ENCODE measurements at places on chromosomes 12 and 14.

DNA sequence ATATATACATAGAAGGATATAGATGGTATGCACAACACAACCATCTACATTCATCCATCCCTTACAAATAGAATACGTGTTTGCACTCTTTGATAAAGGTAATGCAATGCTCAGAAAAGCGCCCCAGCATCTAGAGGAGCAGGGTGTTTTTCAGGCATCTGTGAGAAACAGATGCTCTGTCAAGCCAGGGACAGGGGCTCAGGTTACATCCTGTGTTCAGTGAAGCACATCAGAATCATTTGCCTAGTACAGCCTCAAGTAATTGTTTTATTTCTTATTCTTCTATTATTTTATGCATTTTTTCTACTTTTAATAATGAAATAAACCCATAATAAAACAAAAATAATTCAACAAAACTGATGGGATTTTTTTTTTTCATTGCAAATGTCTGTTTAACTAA, 50.5 kb upstream of the HIF1A start:
- no peak for DNase-seq

GRCh38 chr14:67527756-67528155, 5.3 kb upstream of the PLEKHH1 start:
- DNase-seq, result no peak

- peak; percentile 46 for DNase-seq
Observed at GRCh38 chr12:753611-754472, 1.5 kb downstream of the WNK1 start.

- peak; percentile 25 for DNase-seq
Observed at GRCh38 chr14:85528897-85529631, 880 bp upstream of the FLRT2 start.

DNA sequence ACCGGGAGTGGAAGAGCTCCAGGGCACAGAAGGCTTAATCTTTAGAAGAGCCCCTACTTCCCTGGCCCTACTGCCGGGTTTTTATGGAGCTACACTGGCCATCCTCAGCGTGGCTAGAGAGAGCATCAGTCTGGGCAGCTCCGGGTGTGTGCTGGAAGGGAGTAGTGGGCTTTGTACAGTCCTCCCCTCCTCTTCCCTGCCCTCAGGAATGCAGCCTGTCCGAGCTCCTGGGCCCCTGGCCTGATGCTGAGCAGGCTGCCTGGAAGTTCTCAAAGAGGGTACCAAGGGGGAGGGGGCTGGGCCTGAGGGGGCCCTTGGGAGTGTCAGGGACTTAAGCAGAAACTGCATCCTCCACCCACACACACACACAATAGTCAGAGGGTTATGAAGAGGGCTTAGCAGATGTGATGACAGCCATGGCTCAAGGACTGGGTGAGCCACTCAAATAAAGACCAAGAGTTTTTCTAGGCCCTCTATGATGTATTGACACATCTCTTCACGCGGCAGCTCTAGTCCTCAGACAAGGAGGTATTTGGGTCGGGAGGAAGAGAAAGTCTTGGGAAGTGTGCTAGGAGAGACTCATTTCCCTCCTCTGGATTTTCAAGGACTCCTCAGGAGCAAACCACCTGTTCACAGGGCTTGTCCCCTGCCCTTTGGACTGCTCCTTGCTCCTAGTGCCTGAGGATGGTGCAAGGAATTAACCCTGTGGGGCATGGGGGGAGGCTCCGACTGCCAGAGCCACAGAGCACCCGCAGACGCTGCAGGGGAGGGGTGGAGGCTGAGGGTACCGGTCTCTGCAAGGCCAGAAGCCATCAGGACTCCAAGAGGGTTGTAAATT, 16.5 kb upstream of the FIGNL2 start:
- no peak for DNase-seq

GRCh38 chr12:77685112-77685511, 145.6 kb upstream of the NAV3 start:
- peak; percentile 83 for DNase-seq

GRCh38 chr14:68421116-68421515, 371.8 kb downstream of the ZFP36L1 start:
- DNase-seq, result no peak

GRCh38 chr14:21940887-21941856, 267.6 kb upstream of the OR4E1 start:
- peak; percentile 54 for DNase-seq

GRCh38 chr12:18479256-18479655, 217.9 kb downstream of the PIK3C2G start:
- no peak for DNase-seq

DNA sequence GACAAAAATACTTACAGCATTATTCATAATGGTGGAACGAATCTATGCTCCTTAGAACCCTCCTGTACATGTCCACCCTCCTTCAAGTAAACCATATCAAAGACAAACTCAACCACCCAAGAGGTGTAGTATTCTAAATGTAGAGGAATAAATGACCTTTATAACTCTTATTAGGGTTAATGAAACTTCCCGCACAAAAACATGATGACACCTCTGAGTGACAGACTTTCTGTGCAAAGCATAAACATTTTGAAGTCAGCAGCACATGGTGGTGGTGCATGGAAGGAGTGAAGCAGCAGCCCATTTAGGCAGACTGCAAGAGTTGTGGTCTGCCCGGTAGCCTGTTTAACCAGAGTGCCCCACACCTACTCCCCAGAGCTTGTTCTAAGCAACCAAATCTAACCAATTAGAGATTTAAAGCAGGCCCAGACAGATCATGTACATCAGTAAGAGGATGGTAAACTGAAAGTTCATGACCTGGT, 615 bp upstream of the ASB8 start:
- no peak for DNase-seq

GRCh38 chr14:20118795-20119194, 8.3 kb downstream of the OR4K17 start:
- DNase-seq, result no peak

DNA sequence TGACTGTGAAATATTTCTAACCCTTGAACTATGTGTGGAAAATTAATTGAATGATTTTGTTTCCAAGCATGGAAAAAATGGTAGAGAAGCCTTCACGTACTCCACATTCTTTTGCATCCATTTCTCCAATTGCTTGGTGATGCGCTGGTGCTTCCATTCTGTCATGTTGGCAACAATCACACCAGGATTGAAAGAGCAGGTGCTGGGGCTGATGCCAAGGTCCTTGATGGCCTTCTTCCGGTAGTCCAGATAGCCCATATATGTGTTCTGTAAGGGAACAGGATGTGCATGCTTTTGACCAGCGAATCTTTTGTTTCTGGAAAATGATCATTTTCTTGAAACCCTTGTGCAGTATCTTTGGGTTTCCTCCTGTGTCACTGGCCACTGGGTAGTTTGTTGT, 28.6 kb downstream of the TDG start:
- no peak for DNase-seq

DNA sequence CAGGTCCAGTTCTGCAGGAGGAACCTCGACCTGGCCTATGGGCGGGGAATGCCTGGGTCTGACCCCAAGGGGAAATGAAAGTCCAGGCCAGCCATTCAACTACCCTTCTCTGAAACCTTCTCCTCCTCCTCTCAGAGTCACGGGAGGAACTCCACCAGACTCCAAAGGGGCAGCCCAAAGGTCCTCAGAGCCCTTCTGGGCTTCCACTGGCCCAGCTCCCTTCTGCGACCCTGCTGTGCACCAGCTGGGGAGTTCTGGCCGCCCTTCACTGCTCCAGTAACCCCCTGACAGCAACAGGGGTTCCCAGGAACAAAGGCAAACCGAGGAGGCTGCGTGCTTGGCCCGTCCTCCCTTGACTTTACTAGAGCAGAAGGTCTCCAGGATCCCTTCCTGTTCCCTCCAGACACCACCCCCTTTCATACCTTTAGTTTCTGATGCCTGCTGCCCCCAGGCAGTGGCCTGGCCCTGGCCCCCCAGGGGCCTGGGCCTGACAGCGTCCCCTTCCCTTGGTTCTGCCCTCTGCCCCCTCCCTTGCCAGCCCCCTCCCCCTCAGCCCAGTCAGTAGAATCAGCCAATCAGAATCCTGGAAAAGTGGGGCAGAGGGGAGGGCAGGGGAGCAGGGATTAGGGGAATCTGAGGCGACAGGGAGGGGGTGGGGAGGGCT, 850 bp upstream of the ZNF385A start:
- no peak for DNase-seq

- no peak for DNase-seq
Observed at GRCh38 chr12:20495997-20496396, 127.7 kb downstream of the PDE3A start.

DNA sequence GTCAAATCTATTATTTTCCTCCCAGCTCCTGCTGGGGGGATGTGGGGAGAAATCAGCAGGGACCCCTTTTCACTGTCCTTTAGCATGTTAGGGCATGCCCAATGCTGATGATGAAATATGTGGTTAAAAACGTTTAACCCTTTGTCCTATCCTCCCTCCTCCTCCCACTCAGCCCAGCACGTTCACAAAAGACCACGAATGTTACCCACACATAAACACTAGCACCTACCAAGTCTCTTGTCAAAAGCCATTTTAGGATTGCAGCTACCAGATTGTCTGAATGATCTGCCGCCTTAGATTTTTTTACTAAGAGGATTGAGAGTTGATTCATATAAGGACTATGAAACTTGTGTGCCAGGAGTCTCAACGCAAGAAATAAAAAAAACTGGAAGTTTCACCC, 70.4 kb downstream of the TBK1 start:
- DNase-seq, result no peak

GRCh38 chr14:66596241-66596985, 88.5 kb downstream of the GPHN start:
- no peak for DNase-seq

- no peak for DNase-seq
Observed at GRCh38 chr14:32047791-32048190, 29.3 kb upstream of the ARHGAP5 start.

- DNase-seq, result peak; percentile 35
Observed at GRCh38 chr14:39265033-39265432, 31.3 kb downstream of the MIA2 start.

DNA sequence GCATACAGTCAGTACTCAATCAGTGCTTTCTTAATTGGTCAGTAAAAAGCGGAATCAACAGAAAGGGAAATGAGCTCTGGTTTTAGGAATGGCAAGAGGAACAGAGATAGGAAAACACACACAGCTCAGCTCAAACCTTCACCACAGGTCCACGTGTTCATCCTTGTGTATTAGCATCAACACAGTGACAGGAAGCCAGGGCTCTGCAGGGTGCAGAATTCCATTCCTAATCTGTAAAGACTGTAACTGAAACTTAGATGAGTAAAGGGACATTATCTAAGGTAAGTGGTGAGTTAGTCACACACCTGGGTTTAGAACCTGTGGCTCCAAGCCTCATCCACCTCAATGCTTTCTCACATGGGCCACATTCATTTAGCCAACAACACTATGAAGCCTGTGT, 1242.2 kb upstream of the TMEM132C start:
- no peak for DNase-seq

GRCh38 chr12:116880213-116880816, 926 bp downstream of the HRK start:
- no peak for DNase-seq

DNA sequence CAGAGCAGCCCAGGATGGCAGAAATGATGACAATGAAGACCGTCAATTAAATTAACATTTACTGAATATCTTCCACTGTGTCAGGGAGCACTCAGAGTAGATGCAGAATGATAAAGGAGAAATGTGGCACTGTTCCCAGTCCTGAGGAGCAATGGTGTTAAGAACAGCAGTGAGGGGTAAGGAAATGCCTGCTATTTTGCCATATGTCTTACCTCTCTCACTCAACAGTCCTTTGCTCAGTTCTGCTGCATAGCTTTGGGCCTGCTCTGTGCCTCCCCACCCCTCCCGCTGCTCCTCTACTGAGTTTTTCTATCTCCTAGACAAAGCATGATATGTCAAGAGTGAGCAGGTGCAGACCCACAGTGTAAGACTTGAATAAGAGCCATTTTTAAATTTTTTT, 318.8 kb downstream of the NAV3 start:
- no peak for DNase-seq

DNA sequence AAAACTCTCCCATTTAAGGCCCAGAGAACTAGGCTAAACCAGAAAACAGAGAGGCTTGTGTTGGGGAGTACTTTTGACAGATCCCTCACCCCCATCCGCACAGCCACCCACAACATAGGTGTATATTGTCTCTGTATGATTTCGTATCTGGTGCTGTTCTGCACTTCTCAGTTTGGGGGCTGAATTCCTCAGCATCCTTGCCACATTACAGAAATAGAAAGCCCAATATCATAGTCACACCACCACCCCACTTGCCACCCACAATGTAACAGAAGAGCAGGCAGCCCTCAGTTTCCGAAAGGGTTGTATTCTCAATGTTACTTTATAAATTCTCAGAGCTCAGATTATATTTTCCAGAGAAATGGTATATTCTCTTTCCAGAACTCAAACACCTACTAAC, 950.9 kb downstream of the DIO2 start:
- DNase-seq, result no peak

GRCh38 chr12:25556153-25556552, 3.1 kb upstream of the LMNTD1 start:
- DNase-seq, result no peak

GRCh38 chr12:6266971-6267721, 43.3 kb upstream of the PLEKHG6 start:
- peak; percentile 53 for DNase-seq

- no peak for DNase-seq
Observed at GRCh38 chr12:116861320-116861719, 19.9 kb downstream of the HRK start.

DNA sequence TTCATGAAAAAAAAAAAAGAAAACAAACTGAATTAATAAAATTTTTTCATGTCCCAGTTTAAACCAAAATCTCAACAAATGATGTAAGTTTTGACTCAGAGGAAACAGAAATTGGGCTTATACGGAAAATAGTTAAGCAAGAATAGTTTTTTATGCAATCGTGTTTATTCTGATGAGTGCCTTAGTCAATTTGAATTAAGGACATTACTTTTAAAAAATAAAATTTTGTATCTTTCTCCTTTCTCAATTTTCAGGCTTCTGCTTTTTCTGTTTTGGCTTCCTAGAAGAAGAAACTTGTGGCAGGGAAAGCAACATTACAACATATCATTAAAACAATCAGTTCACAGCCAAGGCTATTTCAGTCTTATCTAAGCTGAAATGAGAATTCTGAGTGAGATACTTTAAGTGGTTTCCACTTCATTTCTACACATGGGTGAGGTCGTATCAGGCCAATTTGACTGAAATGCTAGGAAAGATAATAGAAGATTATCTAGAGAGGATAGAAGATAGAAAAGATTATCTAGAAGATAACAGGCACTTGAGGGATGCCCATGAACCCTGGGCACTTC, 52.4 kb downstream of the BCL2L14 start:
- no peak for DNase-seq

DNA sequence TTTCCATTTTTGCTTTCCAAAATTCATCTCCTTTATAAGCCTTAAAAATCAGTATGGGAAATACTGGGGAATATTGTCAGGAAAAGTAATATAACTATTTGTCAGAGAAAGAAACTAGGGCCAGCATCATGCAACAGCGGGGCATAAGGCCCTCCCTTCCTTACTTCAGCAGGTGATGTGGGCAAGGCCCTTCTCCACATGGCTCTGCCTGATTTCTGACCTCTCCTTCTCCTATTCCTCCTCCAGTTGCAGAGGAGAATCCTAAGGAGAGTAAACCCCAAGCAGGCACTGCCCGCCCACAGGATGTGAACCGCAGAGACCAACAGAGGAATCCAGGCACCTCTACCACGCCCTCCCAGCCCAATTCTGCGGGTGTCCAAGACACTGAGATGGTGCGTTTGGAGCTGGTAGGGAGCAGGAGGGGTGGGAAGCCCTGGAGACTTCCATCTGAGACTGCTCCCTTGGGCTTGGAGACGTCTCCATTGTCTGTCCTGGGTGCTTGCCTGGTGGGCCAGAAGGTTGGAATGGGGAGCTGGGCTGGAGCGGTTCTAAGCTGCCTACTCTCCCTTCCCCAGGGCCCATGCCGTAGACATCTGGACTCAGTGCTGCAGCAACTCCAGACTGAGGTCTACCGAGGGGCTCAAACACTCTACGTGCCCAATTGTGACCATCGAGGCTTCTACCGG, 2.7 kb upstream of the SOAT2 start:
- DNase-seq, result no peak

- no peak for DNase-seq
Observed at GRCh38 chr12:94563286-94563685, 87.1 kb downstream of the TMCC3 start.
